ENCODE measurements at places on chromosomes 16 and 17.

- no peak for DNase-seq
Observed at GRCh38 chr16:58449768-58450167, 50.2 kb upstream of the NDRG4 start.

DNA sequence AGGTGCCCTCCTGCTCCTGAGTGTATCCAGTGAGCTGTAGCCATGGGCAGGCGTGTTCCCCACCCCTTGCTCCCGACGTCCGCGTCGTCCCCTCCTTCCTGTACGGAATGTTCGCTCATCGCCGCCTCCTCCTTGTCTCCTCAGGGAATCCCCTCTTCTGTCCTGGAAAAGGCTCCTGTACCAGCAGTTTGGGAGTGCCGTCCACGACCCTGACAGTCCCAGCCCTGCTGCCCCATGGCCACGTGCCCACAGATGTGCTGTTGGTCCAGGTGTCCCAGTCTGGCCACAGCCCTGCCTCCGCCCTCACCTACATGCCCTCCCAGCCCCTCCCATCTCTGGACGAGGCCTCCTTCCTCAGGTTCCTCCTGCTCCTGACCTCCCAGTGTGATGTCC, 30.2 kb downstream of the OR1D5 start:
- no peak for DNase-seq

GRCh38 chr17:63434951-63435571, 11.0 kb downstream of the CYB561 start:
- peak; percentile 78 for DNase-seq

GRCh38 chr17:8332688-8333087, 7.0 kb upstream of the ODF4 start:
- DNase-seq = no peak

- DNase-seq = no peak
Observed at GRCh38 chr17:5354886-5355415, 64.5 kb downstream of the NUP88 start.

Data from hypothalamus (tissue), 51 donors.